Brain microvascular endothelial cell (primary cell): ENCODE measurements at places on chromosomes 4 and X.

- no peak for DNase-seq
Measured at GRCh38 chr4:9916346-9916745, 105.0 kb downstream of the SLC2A9 start.

DNA sequence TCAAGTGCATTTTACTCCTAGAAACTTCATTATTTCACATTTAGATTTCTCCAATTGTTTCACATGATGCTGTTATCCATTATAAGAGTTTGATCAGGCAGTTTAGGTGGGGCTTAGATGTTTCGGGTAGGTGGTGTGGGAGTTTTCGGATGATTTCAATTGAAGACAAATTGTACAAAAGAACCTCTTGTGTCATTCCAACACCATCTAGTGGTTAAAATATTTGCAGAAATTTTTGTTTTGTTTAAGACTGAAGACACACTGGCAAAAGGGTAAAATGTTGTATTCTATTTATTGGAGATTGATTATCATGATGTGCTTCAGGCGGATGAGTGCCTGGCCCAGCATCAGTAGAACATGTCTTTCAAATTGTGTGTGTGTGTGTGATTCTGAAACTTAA is 212.7 kb downstream of the SH3BGRL start:
- no peak for DNase-seq

DNA sequence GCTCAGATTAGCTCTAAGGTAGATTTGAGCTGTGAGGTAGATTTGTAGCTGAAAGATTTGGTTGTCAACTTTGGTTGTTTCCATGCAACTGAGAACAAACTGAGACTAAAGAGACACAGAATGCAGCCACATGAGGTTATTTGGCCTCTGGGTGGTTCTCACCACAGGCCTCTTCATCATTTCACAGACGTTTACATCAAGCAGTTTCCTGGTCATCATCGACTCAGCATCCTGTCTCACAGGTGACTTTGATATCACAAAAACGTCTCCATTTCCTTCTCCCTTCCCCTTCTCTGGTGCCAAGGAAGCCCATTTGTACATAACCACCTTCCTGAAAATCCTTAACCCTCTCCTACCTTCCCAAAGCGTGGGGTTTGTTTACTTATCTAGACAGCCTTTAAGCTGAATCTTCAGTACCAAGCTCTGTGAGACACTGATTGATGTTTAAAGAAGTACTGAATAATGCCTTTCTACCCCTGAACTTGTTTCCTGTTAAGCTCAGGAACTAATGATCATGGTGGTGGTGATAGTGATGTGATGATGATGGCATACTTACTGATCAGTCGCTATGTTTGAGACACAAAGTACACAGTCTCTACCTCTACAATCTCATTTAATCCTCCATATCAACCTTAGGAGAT is 81.9 kb downstream of the FAM114A1 start:
- peak; percentile 56 for DNase-seq

DNA sequence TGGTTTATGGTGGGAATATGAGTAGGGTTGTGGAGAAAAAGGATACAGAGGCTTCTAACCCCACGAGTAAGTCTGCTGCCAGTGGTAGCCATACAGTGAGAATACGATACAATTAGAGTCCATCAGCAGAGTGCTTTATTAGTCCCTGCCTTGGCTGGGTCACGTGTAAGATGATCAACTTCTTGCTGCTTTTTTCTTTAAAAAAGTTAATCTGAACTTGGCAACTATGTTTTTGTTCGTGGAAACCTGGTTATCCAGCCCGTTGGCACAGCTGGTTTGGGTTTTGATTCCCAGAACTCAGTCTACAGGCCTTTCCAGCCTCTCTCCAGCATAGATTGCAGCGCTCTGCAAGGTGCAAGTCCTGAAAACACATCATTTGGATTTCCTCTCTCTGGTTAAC is 53.1 kb upstream of the LSM6 start:
- DNase-seq = no peak

- no peak for DNase-seq
Measured at GRCh38 chr4:3875466-3875865, 109.3 kb downstream of the ADRA2C start.
